CD8-positive, alpha-beta memory T cell (primary cell): ENCODE measurements at places on chromosomes 2 and 18. TPM values are rescaled to one million over a fixed set of nuclear protein-coding genes. Genes with fewer than 3 reads are reported as not detected.
A peak's percentile ranks its signal among the peaks of the same experiment; 100 is the strongest.

DNA sequence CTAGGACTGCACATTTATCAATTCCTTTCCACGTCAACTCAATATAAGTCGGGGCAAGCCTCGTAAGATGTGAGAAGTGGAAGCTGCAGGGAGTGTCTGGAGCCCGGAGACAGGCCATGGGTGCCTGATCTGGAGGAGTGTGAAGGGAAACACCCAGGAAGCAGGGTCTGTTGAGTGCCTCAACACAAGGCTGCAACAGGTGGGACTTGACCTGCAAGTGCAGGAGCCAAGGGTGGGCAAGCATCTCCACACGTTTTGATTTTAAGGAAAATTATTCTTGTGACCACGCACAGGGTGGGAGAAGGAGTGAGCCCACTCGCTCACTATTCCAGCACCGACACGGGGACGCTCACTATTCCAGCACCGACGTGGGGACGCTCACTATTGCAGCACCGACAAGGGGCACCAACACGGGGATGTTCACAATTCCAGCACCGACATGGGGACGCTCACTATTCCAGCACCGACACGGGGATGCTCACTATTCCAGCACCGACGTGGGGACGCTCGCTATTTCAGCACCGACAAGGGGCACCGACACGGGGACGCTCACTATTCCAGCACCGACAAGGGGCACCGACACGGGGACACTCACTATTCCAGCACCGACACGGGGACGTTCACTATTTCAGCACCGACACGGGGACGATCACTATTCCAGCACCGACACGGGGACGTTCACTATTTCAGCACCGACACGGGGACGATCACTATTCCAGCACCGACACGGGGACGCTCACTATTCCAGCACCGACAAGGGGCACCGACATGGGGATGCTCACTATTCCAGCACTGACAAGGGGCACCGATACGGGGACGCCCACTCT lies 197.3 kb downstream of the EIPR1 start:
- no peak for DNase-seq

DNA sequence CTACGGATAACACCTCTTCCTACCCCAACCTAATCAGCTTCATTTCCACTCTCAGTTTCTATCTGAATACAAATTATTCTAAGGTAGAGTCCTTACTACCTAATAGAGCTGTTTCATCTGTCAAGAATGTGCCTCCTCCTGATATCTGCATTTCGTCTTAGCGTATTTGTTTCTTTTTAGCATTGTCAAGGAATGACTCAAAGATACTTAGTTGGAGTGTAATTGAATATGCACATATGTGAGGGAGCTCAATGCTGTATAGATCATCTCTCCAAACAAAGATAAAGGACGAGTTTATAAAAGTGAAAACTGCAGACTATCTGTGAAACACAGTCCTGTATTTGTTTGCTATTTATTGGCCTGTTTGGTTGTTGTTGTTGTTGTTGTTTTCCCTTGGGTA lies 2059.4 kb upstream of the CELF4 start:
- no peak for DNase-seq

- no peak for DNase-seq
Observed at GRCh38 chr18:30486856-30487255, 555.7 kb downstream of the DSC3 start.

- no peak for DNase-seq
Observed at GRCh38 chr2:102103284-102103683, 39.3 kb upstream of the IL1R1 start.

DNA sequence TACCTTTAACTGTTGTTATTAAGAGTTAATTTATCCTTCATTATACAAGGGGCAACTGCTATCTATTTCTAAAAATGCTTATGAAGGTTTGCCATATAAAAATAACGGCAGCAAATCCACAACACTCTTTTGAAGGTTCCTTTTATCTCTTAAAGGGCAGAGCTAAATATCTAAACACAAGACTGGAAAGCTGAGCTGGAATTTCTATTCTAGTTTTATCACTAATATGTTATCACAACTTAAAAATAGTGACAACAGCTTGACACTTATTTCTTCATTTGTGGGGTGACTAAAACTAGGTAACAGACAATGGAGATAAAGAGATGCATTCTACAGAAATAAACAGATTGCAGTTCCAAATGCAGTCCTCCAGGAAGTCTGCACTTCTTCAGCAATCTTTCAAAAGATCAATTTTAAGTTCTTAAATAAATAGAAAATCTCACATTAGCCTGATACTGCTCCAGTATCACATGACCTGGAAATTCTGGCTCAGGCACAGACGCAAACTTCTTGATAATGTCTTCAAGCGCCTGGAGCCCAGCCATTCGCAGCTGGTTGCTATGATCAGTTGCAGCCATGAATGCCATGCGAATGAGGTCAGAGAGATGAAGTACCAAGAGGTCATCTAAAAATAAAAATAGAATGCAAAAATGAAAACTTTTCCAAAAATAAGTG lies 54.0 kb upstream of the STRN start:
- DNase-seq = no peak

DNA sequence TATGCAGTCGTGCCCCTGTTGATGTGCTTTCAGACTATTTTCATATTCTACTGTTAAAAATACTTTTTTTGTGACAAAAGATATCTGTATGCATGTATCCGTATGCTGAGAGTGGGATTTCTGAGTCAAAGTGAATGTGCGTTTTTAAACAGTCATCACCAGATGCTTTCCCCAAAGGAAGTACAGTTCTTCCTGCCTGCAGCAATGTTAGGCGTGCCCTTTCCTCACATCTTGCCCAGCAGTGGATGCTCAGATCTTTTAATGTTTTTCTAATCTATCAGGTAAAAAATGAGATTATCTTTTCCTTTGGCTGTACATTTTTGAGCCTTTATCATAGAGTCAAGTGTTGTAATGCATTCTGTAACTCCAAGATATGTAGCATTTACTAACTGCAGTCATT lies 111.7 kb downstream of the PTPRM start:
- DNase-seq = no peak

DNA sequence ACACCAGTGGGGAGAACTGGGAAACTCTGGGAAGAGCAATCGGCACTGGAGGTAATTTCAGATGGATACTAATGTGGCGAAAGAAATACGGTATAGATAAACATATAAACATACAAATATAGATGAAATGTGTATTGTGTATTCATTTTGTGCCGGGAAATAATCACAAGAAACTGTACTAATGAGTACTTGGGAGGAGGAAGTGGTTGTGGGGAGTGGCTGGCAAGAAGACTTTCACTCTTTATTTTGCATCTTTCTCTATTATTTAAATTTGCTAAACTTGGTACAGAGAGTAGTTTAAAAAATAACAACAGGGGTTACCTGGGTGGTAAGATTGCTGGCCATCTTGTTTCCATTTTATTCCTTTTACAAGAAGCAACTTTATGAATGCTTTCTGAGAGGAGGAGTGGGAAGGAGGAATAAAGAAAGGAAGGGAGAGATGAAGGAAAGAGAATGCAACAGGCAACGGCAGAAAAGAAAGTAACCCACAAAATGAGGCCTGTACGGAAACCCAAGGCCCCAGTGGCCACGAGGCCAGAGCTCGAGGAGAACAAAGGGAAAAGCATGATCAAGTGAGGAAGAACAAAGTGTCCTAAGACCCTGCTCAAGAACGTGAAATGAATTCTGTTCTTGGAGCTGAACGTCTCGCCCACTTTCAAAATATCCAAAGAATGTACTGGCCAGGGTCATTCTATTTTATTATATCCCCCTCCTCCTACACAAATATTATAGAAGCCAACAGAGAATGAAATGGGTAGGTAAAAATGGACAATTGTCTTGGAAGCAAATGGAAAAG lies 45.2 kb downstream of the FAM178B start:
- peak; percentile 7 for DNase-seq

- DNase-seq = no peak
Observed at GRCh38 chr18:33154049-33154448, 286.5 kb downstream of the CCDC178 start.

- no peak for DNase-seq
Observed at GRCh38 chr18:7598167-7599047, 31.3 kb downstream of the PTPRM start.

- no peak for DNase-seq
Observed at GRCh38 chr2:40513201-40513600, 61.3 kb upstream of the SLC8A1 start.

Gene VWC2L
- not detected for total RNA-seq

Gene FBXO15
- 0.77 TPM for total RNA-seq

Gene COA5
- 26.7 TPM for total RNA-seq

Gene L3MBTL4
- 0.18 TPM for total RNA-seq

Gene TP53I3
- 3.9 TPM for total RNA-seq
